ENCODE measurements at places on chromosomes 16 and 17. TPM values are rescaled to one million over a fixed set of nuclear protein-coding genes. Genes with fewer than 3 reads are reported as not detected.

DNA sequence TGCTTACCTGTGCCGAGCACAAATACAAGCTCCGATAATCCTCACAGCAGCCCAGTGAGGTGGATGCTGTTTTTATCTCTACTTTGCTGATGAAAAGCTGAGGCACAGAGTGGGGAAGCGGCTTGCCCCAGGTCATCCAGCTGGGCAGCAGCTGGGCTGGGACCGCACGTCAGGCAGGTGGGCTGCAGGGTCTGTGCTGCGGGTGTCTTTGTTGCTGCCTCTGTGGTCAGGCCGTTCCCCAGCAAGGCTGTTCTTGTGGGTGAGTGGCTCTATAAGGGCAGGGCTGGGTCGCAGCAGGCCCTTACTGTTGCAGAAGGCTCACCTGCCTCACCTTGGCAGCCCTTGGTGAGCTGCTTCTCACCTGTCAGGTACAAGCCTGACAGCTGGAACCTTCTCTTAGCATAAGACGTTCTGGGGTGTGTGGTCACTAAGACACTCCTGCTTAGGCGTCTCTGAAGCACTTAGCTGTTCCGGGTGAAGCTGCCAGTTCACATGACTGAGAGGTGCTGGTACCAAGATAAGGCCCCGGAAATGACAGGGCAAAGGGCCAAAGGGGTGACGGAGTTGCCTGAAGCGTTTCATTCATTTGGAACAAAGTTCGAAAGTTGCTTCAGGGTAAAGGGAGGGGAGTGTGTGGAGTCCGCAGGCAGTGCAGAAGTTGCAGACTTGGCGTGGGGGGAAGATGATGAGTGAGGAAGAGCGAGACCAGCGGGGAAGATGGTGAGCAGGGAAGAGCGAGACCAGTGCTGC, 17.4 kb downstream of the IRF8 start:
- no peak for DNase-seq

DNA sequence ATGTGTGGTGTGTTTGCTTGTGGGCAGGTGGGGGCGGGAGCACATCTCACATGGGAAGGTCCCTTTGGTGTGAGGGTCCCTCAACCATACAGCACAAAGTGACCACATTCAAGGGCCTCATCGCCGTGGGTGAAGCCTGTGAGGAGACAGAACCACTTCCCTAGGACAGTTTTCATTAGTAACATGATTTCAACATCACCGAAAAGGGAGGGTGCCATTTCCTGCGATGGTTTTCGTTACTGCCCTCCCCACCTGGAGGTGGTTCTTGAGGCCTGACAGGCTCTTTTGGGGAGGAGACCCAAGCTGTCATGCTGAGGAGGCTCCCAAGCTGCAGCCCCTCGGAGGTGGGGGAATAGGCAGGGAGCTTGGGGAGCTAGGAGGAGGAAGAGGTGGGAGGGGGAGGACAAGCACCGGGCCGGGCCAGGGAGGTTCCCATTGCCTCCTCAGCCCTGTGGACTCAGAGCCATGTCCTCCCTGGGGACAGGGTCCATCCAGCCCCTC, 9.5 kb downstream of the CD300LB start:
- DNase-seq, result no peak

DNA sequence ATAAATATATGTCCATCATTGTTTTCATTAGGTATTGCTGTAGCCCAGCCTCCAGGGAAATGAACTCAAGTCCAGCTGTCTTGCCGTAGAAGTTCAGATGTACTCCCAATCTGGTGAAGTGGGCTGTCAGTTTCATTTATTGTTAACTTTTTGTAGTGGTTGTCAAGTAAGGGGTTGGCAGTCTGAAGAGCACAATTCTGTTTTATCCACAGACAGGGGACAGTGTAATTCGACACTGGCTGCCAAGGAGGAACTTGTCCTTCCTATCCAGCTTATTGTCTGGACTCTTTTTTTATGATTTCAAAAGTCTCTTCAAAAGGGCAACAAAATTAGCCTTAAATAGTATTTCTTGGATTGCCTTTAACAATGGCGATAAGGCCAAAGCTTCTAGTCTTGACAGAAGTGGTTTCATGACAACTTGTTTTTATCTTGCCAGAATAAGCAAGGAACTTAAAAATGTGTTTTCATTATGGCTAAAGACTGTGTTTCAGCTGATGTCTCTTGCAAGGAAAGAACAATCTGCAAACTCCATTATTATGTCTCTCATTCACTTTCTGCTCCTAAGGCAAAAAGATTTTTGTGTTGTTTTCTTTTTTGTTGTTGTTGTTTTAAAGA, 73.9 kb upstream of the TANC2 start:
- DNase-seq, result no peak

DNA sequence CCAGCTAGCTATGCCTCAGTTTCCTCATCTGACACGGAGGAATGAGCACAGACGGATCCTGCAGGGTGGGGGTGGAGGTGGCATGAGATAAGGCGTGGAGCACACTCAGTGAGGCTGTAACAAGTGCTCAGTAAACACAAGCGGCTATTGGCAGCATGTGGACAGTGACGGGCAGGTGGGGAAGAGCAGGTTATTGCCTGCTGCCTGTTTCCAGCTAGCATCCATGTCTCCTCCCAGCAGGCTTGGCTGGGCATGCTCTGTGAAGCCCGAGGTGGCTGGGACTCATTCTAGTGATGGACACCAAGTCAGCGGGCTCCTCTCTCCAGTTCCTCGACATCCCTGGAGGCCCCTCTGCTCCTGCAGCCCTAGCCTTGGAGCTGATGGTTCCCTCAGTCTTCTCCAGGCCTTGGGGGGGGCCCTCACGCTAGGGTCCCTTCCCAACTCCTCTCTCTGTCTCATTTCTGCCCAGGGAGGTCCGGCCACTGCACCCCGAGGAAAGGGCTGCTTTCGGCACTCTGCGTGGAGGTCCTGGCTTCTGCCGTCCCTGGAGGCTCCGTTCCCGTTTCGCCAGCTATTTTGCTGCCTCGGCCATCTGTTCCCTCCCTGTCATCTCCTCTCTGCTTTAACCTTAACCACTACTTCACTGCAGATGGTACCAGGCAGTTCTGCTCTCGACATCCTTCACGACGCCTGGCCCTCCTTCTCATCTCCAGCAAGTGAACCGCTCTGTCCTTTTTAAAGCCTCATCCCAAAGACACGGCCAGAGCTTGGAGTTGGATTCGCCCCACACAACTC, 6.2 kb downstream of the RTN4RL1 start:
- no peak for DNase-seq

GRCh38 chr17:57278740-57279387, 22.5 kb downstream of the MSI2 start:
- no peak for DNase-seq

GRCh38 chr16:49129935-49130334, 151.7 kb downstream of the CBLN1 start:
- DNase-seq, result no peak

DNA sequence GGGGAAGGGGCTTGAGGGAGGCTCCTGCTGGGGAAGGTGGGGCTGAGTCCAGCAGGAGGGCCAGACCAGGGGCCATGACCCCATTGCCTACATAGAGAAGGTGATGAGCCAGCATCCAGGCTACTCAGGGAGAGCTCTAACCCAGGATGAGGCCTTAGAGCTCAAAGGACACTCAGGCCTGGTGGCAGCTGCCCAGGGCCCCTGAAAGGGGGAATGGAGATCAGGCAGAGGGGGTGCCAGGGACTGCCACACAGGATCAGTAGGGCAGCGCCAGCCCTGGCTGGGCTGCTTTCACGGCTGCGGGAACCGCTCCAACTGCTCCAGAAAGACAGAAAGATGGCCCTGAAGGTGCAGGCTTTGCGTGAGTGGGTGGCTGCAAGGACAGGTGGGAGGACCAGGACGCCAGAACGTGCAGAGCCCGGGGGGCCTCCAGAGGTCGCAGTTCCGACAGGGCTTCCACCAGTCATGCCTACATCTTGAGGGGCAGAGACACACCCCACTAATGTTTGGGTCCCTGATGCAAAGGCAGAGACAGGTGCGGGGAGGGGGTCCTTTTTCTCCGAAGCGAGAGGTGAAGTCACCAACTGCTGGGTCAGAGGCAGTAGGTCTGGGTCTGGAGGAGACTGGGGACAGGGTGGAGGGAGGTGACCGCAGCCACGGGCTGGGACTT, 882 bp upstream of the ATP6V0C start:
- DNase-seq, result no peak

- no peak for DNase-seq
Measured at GRCh38 chr17:1916963-1917715, 87.3 kb downstream of the RPA1 start.

DNA sequence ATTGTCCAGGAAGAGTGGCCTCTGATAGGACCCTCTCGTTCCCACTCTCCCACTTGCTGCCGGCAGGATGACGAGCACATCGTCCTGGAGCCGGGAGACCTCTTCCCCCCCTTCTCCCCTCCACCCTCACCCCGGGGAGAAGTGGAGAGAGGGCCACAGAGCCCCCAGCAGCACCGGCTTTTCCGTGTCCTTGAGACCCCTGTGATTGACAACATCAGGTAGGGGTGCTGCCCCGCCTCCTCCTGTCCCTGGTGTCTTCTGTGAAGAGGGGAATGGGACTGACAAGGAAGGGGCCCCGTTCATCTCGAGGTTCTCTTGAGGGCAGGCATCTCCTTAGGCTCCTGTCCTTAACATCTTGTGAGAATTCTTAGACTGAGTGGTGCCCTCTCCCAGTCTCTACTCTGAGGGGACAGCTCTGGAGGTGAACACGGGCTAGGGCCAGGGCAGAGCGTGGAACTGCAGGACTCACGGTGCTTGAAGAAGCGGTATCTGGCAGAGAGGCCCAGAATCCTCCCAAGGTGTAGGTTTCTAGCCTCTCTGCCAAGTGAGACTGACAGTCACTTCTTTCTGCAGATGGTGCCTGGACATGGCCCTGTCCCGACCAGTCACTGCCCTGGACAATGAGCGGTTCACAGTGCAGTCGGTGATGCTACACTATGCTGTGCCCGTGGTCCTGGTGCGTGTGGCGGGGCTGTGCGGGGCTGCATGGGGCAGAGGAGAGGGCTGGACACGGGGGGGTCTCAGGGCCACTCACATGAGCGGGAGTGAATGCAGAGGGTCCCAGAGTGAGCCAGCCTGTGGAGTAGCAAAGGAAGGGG, 26.4 kb downstream of the CASKIN2 start:
- DNase-seq, result no peak

DNA sequence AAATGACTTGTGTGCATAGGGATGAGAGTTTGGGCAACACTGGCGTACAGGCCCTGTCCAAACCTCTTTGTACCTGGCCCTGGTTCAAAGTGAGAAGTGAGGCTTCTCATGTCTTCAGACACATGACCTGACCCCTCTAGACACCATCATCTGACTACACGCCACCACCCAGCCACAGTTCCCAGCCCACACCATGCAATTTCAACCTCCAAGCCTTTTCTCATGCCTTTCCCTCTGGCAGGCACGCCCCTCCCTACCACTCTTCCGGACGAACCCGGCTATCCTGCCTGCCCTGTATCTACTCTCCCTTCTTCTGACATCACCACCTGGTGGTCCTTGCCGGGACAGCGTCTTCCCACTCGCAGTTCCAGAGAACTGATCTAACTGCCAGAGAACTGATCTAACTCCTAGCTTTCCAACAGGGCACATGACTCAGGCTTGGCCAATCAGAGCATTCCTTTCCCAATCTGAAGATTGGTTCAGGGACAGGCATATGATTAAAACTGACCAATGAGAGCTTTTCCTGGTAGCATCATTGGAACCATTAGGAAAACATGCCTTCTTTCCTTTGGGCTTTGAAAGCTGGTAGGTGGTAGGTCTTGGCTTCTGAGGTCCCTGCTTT, 27.1 kb upstream of the IL21R start:
- peak; percentile 73 for DNase-seq

GRCh38 chr16:19075511-19075910, 8.1 kb downstream of the COQ7 start:
- DNase-seq, result no peak

DNA sequence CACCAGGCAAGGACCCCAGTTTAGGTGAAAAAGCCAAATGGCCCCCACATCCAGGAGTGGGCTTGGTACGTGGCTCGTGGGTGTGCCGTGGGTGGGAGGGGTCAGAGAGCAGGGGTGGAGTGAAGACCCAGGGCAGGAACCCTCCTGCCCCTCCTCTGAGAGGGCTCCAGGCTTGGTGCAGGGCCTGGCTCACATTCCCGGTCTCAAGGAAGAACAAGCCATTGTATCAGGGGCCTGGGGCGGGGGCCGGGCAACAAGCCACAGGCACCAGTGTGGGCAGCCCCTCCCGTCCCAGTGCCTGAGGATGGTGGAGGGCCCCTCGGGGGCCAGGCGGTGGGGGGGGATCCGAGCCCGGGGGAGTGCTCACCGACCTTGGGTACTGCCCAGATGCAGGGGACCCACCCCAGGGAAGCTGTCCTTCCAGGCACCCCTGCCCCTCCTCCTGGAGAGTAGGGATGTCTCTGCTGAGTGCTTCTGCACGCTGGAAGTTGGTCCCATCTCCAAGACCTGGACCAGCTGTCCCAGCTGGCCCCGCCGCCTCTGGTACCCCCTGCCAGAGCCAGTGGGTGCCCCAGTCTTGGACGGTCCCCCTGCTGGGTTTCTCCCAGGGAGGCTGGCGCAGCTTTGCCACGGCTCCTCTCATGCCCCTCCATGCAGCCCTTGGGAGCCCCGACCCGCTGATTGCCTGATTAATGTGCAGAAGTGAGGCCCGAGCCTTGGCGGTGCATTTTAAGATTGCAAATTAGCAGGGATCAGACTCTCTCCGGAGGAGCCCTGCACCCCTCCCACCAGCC, 83.7 kb downstream of the RTN4RL1 start:
- no peak for DNase-seq

DNA sequence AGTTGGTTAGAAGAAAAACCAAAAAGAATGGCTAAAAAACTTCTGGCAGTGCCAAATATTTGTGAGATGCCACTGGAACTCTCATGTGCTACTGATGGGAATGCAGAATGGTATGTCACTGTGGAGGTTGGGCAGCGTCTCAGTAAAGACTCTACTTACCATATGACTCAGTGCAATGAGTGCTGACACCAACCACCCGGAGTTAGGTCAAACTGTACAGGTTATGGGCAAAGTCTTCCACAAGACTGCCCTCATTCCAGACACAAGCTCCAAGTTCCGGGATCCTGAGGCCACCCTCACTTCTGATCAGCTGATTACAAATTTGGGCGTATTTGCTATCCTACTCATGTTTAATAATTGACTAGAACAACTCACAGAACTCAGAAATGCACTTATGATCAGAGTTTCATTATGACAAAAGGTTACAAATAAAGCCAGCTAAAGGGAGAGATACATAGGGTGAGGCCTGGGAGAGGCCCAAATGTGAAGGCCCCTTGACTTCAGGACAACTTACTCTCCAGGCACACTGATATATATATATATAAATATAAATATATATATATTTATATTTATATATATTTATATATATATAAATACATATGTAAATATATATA, 114.9 kb downstream of the TRIM37 start:
- no peak for DNase-seq

MPV17L gene
- 13.4 TPM for polyA plus RNA-seq

APOH gene
- 0.20 TPM for polyA plus RNA-seq

TERB1 gene
- polyA plus RNA-seq, result 0.18 TPM

PRRT2 gene
- polyA plus RNA-seq, result 15.4 TPM

FAM83G gene
- 9.6 TPM for polyA plus RNA-seq

FA2H gene
- polyA plus RNA-seq, result 4.7 TPM

PIMREG gene
- 30.4 TPM for polyA plus RNA-seq

Measured in renal pelvis (tissue), 12 donors.